ENCODE measurements at places on chromosomes 11 and 22.

DNA sequence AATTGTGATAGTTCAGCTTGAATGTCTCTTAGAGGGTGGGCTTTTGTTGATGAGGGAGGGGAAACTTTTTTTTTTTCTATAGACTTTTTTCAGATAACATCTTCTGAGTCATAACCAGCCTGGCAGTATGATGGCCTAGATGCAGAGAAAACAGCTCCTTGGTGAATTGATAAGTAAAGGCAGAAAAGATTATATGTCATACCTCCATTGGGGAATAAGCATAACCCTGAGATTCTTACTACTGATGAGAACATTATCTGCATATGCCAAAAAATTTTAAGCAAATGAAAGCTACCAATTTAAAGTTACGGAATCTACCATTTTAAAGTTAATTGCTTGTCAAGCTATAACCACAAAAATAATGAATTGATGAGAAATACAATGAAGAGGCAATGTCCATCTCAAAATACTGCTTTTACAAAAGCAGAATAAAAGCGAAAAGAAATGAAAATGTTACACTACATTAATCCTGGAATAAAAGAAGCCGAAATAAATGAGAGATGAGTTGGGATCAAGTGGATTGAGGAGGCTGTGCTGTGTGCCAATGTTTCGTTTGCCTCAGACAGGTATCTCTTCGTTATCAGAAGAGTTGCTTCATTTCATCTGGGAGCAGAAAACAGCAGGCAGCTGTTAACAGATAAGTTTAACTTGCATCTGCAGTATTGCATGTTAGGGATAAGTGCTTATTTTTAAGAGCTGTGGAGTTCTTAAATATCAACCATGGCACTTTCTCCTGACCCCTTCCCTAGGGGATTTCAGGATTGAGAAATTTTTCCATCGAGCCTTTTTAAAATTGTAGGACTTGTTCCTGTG is 3.9 kb downstream of the MALAT1 start:
- no peak for DNase-seq

DNA sequence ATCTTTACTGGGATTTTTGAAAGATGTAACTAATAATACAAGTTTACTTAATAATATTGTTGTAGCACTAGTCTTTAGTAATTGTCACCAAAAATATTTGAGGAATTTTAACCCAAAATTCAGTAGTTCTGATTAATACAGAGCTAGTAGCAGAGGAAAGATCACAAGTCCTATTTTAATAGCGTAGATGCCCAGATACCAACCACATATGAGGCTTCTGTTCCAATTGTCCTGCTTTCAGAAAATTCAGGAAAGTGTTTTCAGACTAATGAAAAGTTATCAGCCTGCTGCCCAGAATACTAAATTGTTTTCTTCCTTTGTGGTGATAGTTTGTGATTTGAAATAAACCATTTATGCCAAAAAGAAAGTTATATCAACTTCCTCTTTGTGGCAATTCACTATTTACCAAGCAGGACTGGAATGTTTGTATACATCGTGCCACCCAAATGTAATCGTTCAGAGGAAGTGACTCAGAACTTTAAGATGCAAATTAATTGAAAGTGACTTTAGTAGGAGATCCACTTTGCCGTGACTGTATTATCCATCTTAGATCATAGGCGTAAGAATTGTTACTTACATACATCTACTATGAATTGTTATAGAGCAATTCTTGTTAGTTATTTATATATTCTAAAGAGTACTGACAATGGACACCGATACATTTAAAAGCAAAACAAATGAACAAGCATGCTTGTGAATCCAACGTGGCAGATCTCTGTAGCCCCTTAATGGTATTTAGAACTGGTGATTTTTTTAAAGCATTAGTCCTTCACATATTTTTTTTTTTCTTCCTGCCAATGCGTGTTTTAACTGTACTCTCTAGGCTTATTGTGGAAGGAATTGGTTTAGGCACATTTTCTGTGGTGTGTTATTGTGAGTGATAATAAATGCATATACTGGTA is 231.0 kb downstream of the DDX10 start:
- DNase-seq, result no peak

- DNase-seq, result no peak
These were observed 62.0 kb upstream of the YPEL1 start for GRCh38 chr22:21797444-21798221.

GRCh38 chr11:36060926-36061325 is 117.1 kb downstream of the LDLRAD3 start:
- DNase-seq, result no peak

DNA sequence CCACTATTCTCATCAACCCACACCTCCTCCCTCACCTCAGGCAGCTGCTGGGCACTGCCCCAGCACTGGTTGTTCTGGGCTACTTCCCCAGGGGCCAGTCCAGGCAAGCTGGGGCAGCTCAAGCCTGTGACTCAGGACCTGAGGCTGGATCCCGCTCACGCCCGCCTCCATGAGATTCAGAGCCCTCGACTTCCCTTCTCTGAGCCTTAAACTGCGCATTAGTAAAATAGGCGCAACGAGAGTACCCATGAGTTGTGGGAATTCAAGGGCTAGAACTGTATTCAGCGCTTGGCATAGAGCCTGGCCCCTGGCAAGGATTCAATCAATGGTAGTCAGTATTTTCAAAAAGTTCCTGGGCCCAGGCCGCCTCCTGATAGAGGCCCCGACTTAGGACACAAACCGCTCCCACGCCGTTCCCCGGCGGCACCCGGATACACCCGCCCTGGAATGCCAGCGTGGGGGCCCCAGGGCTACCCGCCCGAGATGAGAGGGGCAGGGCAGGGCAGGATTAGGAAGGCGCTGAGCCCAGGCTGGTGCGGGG is 723 bp upstream of the CD82 start:
- DNase-seq, result no peak

DNA sequence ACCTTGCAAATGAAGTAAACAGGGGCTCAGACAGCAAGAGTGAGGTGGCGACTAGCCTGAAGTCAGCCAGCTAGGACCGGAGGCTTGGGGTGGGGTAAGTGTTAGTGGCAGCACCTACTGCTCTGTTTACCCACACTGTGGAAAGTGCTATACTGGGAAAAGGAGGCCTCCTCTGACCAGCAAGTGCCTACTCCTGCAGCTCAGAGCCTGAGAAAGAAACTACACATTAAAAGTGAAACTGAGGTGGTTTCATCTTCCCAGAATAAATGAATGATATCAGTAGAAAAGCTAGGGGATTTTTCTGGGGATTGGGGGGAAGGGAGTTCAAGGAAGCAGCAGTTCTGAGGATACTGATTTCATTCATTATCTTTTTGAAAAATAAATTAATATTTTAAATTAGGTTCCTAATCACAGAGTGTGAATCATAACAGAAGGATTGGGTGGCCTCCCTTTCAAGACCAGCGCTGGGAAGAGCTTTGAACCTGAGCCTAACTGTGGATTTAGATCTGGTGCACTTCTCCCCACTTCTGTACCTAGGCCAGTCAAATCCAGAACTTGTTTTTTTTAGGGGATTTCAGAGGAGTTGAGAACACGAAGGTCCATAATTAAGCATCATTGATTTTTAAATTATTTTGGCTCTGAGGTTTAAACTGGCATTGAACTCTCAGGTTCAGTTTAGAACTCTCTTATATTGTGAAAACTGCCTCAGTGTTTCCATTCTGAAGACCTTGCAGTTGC is 48.1 kb upstream of the GRAMD1B start:
- DNase-seq, result peak; percentile 15

- no peak for DNase-seq
These were observed 16.0 kb downstream of the CD3E start for GRCh38 chr11:118320515-118320914.

GRCh38 chr11:8070417-8071115 is 10.4 kb upstream of the TUB start:
- DNase-seq, result no peak

DNA sequence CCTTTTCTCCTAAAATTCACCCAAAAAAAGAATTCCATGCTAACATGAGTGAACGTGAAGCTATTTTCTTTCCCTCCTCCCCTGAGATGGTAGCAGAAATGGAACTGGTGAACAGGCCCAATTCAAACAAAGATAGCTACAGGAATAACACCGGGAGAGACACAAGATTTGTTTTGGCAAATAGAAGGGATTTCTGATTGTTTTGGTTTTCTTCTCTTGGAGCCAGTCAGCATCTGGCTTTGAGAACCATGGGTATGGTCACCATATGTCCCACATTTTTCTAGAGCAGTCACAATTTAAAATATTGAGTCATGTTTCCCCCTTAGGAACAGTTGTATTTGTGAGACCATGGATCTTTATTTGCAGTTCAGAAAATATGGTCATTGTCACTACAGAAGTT is 214.1 kb downstream of the FAM76B start:
- DNase-seq, result no peak

- DNase-seq, result no peak
These were observed 41.6 kb downstream of the PRCP start for GRCh38 chr11:82858556-82859091.

All from stimulated activated CD4-positive, alpha-beta T cell treated with anti-CD3 and anti-CD28 coated beads, Interleukin-4, amount 100 ng/mL, for 1 hour (primary cell).